ENCODE measurements at places on chromosomes 6 and 20.
A peak's percentile ranks its signal among the peaks of the same experiment; 100 is the strongest.

GRCh38 chr20:46011631-46012482 lies 3.1 kb downstream of the MMP9 start:
- no peak for DNase-seq

- DNase-seq, result peak; percentile 19
Measured at GRCh38 chr6:95431637-95432228, 145.6 kb upstream of the MANEA start.

DNA sequence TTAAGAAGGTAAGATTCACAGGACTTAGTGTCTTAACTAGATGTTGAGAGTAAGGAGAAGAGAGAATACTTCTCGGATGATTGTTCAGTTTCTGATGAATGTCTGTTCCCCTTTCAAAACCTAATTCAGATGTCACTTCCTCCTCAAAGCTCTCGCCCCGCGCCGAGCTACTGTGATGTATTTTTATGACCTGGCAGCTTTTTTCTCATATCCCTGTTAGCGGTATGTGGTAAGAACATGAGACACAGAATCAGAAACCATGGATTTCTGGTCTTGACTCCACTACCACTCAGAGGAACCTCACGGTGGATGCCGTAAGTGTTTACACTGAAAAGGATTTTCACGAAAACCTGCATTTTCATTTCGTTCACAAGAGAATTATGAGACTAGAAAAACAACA lies 48.4 kb downstream of the CEP43 start:
- peak; percentile 47 for DNase-seq

DNA sequence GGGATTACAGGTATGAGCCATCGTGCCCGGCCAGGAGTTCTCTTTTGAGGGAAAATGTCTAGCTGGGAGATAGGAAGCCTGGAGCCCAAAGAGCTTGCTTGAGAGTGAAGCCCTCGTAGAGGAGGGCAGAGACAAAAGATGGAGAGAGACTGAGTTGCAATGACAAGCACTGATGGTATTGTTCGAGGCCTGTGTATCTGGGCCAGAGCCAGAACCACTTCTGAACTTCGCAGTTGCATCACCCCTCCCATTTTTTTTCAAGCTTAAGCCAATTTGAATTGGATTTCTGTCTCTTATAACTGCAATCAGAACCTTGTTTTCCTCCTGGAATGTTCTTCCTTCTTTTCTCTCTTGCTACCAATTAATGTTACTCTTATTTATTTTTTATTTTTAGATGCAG lies 83.1 kb downstream of the KCNB1 start:
- DNase-seq, result no peak

- no peak for DNase-seq
Measured at GRCh38 chr20:45163083-45163803, 11.5 kb upstream of the PI3 start.

DNA sequence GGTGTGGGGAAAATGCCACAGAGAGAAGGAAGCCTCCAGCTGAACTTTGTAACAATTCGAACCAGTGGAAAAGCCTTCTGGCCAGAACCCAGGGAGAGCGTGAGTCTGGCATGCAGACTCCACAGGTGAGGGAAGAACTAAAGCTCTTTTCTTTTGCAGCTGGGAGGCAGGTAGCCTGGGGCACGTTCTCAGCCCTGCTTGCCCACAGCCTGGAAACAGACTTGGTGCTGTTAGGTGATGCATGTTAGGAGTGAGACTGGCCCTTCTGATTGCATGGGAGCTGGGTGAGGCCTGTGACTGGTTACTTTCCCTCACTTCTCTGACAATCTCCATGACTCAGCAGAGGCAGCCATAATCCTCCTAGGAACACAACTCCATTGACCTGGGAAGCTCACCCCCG lies 34.2 kb downstream of the PROKR2 start:
- no peak for DNase-seq

DNA sequence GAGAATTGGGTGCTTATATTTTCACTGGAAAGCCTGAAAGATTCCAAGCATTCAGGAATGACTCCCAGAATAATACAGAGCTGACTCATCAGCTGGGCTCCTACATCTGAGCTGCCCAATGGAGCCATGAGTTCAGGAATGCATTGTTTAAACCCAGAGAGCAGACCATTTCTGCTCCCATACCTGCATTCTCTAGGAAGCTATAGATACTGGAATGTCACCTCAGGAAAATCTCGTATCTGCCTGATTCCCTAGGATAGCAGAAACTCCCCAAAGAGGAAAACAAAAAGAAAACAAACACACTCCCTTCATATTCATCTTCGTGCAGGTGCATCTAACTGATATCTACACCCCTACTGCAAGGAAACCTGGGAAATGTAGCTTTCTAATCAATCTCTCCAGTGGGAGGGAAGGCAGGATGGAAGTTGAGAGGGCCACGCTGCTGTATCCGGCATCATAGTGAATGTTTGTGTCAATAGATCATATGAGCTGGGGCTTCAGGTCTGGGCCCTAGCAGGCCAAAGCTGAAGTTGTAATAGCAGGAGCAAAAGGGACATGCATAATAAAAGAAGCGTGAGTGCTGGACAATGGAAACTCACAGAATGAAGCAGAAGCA lies 8.2 kb upstream of the SLC2A12 start:
- DNase-seq, result no peak

- DNase-seq, result peak; percentile 22
Measured at GRCh38 chr6:35522660-35523658, 10.3 kb upstream of the TULP1 start.

DNA sequence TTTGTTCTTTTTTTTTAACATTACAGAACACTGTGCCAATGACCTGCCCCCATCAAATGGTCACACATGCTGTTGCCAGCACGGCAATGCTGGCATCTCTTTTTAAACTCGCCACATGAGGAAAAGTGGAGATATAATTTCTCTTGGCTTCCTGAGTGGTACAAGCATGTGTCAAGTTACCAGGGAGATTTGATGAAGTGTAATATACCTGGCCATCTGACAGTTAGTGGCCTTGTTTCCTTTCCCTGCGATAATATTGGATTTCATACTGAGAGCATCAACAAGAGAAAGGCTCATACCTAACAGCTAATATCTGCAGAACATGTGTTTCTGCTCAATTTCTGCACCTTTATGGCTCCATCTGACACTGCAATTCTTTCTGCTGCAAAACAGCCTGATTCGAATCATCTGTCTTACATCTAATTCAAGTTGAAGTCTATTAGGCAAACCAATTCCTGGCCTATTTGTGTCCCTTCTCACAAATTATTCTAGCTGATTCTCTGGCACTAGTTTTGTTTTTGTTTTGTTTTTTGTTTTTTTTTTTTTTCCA lies 519.5 kb downstream of the PREX1 start:
- DNase-seq, result no peak

DNA sequence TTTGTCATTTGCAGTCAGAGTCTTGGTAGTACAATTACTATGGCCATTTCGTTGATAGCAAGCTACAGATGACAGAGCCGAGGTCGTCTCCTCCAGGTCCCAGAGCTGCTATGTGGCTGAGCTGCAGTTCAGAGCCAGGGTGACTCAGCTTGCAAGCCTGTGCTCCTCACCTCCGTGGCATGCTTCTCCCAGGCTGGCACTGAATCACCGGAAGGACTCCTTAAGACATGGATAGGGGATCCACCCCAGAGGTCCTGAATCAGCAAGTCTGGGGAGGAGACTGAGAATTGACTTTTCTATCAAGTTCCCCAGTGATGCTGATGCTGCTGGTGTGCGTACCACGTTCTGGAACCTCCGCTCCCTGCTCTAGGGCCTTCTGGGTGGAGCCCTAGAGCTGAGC lies 291.2 kb downstream of the CDH26 start:
- no peak for DNase-seq

GRCh38 chr6:47355496-47355895 lies 45.8 kb upstream of the TNFRSF21 start:
- no peak for DNase-seq

DNA sequence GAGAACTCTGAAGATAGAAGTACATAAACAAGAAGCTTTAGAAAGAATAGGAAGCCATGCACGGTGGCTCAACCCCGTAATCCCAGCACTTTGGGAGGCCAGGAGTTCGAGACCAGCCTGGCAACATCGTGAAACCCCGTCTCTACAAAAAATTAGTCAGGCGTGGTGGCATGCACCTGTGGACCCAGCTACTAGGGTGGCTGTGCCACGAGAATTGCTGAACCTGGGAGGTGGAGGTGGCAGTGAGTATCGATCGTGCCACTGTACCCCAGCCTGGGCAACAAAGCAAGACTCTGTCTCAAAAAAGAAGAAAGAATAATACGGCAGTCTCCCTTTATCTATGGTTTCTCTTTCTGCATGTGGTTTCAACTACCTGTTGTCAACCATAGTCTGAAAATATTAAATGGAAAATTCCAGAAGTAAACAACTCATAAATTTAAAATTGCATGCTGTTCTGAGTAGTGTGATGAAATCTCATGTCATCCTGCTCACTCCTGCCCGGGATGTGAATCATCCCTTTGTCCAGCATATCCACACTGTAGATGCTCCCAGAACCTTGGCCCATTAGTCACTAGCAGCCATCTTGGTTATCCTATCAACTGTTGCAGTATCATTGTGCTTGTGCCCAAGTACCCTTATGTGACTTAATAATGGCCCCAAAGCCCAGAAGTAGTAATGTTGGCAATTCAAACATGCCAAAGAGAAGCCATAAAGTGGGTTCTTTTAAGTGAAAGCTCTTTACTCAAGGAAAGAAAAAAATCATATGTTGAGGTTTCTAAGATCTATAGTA lies 22.1 kb downstream of the DEK start:
- no peak for DNase-seq

DNA sequence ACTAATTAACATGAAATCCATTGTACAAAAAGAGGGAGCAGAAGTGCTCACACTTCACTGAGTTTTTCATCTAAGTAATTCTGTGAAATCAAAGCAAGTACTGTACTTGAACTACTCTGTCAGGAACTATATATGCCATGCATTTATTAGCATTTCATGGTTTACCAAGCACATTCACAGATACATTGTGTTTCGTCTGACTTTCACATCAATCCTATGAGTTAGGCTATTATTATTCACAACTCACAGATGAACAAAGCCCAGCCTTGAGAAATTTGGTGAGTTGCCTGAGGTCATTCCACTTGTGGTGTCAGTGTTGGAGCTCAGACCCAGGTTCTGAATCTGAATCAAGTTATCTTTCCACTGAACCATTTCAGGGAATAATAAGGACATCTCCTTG lies 33.7 kb upstream of the TENT5A start:
- no peak for DNase-seq

Data from globus pallidus (tissue), 1 donor.